ENCODE measurements at places on chromosomes 2 and 18.

DNA sequence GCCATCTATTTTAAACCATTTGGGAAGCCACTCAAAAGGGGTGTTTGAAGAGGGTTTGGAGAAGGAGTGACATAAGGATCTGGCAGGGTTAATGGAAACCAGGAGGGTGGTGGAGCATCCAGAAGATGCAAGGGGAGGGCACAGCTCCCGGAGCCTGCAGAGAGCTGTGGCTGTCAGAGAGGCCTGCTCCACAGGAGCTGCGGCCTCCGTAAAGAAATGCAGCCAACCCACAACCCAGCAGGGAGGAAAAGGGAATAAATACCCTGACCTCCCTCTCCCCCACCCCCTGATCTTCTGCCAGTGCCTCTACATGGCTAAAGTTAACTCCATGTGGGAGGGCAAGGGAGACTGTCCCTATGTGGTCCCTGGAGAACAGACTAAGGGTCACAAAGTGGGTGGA is 567.1 kb upstream of the POU3F3 start:
- DNase-seq: no peak

DNA sequence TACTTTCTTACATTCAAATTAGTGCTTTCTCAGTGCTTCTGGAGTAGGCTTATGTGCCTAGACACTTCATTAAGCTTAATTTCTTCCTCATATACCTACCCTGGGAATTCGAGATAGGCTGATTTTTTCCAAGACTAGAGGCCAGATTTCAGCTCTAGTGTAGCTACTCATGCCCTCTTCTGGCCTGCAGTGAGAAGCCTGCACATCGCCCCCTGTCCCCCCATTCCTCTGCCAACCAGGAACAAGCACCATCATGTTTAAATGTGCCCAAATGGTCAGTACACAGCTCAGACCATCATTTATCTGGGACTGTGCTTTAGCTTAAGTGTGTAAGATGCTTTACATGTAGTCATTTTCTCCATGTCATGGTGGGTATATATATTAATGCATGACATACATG is 1218.8 kb upstream of the LRRTM1 start:
- DNase-seq: no peak

DNA sequence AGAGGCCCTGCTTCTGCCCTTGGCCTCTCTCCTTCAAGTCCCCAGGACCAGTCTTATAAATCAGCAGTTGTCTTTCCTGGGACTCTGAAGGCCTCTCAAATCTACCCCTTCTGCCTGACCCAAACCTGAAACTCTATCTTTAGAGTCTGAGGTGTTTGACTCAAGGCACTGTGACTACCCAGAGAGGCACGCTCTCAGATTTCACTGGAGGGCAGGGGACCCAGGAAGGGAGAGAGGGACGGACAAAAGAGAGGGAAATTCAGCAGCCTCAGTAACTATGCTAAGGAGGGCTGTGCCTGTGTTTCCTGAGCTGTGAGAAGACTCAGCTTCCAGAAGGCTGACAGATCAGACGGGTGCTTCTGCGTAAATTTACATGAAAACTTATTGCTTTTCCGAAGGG is 217.8 kb downstream of the HAUS1 start:
- no peak for DNase-seq

- no peak for DNase-seq
Measured at GRCh38 chr18:63017076-63017475, 301.7 kb downstream of the PHLPP1 start.

GRCh38 chr18:42087876-42088275 is 132.8 kb downstream of the PIK3C3 start:
- no peak for DNase-seq

- peak; percentile 87 for DNase-seq
Measured at GRCh38 chr2:162092658-162093556, 18.9 kb upstream of the DPP4 start.

- no peak for DNase-seq
Measured at GRCh38 chr2:179428649-179429048, 164.0 kb upstream of the SESTD1 start.

GRCh38 chr18:36808681-36809080 is 20.1 kb downstream of the TPGS2 start:
- peak; percentile 12 for DNase-seq

- DNase-seq: peak; percentile 35
Measured at GRCh38 chr18:56168049-56168781, 470.2 kb downstream of the TXNL1 start.

- no peak for DNase-seq
Measured at GRCh38 chr18:57741273-57741672, 61.8 kb downstream of the ATP8B1 start.

DNA sequence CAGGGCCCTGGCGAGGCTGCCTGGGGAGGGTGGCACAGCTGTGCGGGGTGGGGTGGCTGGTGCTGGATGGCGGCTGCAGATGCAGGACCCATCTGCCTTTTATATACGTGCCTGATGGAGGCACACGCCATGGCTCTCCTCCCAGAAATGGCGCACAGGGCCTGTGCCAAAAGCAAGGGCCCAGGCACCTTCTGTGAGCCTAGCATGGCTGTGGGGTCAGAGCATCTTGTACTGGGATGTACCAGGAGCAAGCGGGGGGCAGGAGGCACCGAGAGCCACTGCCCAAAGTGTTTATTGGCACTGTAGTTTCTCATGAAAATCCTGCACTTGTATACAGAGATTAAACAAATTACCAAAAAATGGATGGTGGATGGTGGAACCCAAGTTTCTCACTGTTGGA is 724.1 kb downstream of the GALR1 start:
- no peak for DNase-seq
